ENCODE measurements at places on chromosomes 6 and 20.

DNA sequence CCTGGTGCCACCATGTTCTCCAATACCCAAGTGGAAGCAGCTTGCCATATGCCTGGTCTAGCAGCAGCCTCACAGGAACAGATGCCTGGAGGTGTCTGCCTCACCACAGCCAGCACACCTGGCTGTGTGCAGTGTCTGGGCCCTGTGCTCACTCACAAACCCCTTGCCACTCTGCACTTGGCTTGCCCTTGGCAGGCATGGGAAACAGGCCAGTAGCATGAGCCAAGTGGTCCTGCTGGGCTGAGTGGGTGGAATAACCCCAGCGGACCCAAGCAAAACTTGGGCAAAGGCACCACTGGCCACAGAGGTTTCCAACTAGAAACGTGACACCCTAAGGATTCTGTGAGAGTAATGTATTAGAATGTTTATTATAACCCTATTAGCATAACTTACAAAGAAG is 600.5 kb upstream of the GJE1 start:
- DNase-seq = no peak

GRCh38 chr6:111663692-111664564 is 58.2 kb upstream of the TRAF3IP2 start:
- no peak for DNase-seq

DNA sequence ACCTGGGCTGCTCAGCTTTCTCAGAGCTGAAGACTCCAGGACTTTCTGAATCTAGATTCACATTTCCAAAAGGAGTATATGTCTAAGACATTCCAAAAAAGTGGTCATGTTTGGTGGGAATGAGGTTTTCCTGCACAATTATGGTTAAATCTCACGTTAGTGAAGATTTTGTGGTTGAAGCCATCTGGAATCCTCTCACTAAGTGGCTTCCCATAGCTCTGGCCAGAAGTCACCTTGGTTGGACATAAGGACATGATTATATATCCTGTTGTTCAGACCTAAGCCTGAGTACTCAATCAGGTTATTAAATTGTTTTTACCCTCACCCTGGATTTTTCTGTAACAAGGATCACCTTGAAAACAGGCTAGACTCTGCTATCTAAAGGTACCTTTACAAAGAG is 176.1 kb upstream of the PLN start:
- no peak for DNase-seq

DNA sequence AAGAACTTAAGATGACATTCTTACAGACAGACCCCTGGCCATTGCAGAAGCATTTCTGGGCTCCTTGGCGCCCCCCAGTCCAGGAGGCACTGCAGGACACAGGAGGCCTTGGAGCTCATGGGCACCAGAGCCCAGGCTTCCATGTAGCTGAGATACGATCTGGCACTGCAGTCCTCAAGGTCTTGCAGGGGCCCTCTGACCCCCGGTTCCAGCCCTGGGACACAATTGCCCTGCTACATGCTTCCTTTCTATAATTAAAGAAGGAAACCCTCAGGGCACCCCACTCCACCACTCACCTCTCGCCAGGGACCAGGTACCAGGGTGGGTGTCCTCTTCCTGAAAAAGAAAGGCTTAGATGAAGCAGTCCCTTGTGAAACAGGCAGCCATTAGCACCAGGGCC is 33.6 kb downstream of the WFDC3 start:
- DNase-seq = no peak

DNA sequence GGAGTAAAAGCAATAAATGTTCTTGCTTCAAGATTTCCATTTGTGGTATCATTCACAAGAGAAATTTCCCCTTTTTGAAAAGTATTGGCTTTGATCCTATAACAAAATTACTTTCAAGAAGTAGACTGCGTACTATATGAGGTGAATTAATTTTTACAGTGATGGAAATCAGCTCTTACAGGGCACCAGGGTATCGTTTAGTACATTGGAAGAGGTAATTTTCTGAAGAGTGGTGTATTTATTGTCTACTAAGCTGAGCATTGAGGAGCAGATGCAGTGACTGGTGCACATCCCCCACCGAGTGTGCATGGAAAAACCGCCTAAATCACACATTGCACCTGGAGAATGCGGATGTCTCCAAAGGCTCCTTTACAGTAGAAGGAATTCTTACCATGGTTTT is 209.5 kb downstream of the SAMD5 start:
- DNase-seq = no peak

DNA sequence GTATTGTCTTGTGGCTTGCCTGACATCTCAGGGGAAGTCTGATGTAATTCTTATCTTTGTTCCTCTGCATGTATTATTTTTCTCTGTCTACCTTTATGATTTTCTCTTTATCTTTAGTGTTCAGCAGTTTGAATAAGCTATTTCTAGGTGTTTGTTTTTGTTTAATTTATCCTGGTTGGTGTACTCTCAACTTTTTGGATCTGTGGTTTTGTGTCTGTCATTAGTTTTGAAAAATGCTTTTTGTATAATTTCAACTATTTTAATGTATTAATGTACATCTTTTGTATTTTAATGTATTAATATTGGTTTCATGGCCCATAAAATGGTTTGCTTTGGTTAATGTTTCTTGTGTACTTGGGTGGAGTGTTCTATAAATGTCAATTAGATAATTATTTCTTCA is 15.9 kb upstream of the APCDD1L start:
- DNase-seq = no peak

- peak; percentile 46 for DNase-seq
Observed at GRCh38 chr6:106979435-106979884, 4.9 kb upstream of the CD24 start.

DNA sequence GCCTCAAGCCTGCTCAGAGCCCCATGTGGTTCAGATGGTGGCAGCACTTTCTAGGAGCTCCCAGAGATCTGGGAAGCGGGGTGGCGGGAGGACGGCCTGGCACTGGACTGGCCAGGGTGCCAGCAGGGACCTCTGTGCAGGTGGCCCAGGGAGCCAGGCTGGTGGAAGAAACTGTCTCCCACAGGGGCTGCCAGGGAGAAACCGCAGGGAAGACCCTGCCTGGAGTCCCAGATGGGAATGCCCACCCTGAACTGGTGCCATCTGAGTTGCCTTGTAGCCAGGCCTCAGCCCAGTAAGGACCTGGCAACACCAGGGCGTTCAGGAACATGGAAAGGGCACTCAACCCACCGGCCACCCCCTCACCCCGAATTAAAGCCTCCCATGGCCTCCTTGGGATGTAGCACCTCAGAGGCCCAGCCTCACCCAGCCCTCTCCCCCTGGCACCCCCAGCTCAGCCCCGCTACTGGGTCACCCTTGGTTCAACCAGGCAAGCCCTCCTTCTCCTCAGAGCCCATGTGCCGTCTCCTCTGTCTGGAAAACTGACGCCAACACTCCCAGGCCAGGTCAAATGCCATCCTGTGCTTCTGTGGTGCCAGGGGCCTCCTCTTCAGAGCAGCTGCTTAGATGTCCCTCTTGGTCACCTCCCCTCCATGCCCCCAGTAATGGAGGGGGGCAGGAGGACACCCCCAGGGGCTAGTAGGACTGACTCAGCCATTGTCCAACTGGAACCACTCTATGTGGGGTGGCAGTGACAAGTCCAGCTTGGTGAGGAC is 5.9 kb upstream of the C20orf144 start:
- DNase-seq = no peak

DNA sequence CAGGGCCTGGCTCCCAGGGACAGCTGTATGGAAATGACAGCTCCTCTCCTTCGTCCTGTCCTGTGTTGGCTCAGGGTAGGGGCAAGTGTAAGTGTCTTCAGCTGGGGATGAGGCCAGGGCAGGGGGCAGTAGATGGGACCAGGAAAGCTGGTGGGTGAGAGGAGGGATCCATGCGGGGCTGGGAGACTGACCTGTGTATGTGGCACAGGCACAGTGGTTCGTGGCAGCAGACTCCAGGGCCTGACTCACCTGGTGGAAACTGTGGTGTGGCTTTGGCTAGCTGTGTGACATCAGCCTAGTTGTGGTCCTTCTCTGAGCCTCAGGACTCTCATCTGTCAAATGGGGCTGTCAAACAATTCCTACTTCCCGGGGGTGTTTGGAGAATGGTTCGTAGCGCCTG is 13.7 kb upstream of the SCRT2 start:
- no peak for DNase-seq

GRCh38 chr20:25541676-25542075 is 43.7 kb downstream of the NINL start:
- no peak for DNase-seq

GRCh38 chr20:24017458-24017755 is 28.8 kb upstream of the GGTLC1 start:
- DNase-seq = no peak

DNA sequence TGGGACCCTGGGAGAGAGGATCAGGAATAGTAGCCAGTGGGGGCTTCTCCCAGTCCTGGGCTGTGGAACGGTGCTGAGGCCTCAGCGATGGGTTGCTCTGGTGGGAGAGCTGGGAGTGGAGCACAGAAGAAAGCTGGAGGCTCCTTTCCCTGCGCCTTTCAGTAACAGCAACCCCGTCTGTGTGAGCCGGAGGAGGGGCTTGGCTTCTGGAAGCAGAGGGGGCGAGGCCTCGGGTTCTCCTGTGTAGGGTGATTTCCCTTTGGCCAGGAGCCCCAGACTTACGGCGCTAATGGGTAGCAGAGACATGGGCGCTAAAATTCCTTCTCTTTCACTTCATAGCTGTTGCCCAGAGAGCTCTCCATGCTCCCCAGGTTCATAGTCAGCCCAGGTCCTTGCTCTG is 55.0 kb downstream of the DAAM2 start:
- DNase-seq = no peak

- DNase-seq = no peak
Observed at GRCh38 chr6:49949062-49949461, 14.9 kb downstream of the DEFB114 start.

- no peak for DNase-seq
Observed at GRCh38 chr6:153043719-153044118, 41.2 kb upstream of the MTRF1L start.

DNA sequence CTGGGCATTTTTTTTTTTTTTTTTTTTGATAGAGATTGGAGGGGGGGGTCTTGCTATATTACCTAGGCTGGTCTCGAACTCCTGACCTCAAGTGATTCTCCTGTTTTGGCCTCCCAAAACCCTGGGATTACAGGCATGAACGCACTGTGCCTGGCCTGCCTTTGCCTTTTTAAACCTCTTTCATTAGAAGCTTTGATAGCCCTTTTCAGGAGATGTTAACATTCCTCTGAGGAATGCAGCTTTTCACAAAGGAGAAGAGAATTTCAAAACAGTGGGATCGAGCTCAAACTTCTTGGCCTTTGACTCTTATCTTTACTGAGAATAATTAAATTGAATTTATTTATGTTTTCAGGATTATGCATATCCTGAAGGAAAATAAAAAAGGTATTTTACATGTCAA is 31.3 kb downstream of the SLC26A8 start:
- DNase-seq = no peak

DNA sequence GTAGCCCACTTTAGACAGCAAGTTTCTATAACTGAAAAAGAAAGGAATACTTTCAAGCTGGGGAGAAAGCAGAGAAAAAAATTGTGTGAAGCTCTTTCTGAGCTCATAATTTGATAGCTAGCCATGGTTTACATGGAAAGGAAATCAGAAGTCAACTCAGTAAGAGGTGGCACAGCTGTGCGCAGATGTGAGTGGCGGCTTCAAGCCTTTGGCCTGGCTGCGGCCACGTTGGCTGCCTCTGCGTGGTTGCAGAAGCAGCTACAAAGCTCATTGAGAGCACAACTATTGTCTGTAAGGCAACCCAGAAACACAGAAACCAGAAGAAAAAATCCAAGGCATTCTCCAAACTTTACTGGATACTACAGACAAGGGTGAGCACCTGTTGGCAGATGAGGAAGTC is 136.9 kb downstream of the SASH1 start:
- DNase-seq = no peak

DNA sequence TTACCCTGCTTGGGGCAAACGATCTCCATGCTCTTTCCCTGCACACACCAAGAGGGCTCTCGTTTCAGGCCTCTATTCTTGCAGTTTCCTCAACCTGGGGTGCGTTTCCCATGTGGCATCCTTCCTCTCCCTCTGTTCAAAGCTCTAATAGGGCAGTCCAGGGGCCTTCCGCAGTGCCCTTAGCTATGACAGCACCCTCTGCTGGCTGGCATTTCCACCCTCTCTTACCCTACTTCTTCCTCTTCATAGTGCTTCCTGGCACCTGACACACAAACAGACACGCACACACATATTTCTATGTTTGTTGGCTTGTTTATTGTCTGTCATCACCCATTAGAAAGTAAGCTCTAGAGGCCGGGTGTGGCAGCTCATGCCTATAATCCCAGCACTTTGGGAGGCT is 294.0 kb downstream of the CLIC5 start:
- DNase-seq = no peak

DNA sequence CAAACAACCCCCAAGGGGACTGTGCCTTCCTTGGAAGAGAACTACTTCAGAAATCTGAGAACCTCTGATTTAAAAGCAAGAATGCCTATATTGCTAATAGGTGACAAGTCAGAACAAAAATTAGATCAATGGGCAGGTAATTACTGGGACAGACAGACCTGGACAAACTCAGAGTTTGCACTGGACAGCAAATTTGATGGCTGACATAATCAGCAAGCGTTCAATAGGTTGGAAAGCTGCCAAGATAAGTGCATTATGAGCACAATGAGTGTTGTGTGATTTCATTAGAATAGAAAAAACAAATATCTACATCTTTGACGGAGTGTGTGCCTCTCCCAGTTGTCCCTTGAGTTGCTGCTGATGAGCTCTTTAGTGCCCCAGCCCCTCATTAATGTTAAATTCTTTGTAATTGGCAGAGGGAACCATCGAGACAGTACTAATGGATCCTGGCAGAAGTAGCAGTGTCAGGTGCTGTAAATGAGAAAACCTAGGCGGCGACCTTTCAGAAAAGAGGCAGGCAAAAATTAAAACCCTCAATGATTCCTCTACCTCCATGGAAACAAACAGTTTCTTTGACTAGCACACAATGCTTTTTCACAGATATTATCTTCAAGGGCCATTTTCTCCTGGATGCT is 116.5 kb upstream of the COL21A1 start:
- no peak for DNase-seq

- no peak for DNase-seq
Observed at GRCh38 chr6:157145656-157146285, 177.5 kb downstream of the TMEM242 start.

DNA sequence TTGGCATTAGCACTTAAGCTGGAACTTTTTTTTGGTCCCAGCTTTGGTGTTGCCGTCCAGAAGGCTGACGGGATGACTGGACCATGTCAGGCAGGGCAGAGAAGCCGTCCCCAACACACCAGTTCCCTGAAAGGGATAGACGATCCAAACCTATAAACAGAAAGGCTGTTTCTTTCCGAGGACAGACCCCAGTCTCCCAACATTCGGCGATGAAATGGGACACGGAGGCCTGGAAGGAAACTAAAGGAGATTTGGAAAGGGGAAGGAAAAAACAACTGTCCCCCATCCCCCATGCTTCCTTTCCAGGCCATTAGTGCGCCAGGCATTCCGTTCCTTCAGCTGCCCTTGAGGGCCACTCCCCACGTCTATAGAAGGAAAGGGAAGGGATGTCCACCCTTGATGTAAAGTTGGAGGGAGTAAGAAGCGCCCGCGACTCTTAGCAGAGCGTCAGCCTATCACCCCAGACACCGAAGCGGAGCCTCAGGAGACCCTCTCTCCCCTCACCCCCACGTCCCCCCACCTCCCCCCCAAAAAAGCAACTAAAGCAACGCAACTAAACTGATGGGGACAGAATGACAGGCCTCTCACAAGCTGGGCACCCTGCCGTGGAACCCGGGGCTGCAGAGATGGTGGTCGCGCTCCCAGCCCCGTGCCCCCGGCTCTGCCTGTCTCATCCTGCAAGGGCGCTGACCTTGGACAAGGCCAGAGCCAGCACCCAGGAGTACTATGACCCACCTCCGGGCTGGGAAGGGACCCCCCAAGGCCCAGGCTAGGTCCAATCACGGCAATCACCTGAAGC is 638 bp downstream of the BLCAP start:
- no peak for DNase-seq

GRCh38 chr6:44708208-44708607 is 320.7 kb downstream of the CDC5L start:
- DNase-seq = no peak

GRCh38 chr6:10381133-10381829 is 33.6 kb downstream of the TFAP2A start:
- DNase-seq = no peak
